Fibroblast of the conjunctiva (primary cell): ENCODE measurements at places on chromosomes 3 and 15.
A peak's percentile ranks its signal among the peaks of the same experiment; 100 is the strongest.

- no peak for DNase-seq
Measured at GRCh38 chr3:136279092-136279491, 29.0 kb downstream of the PCCB start.

- no peak for DNase-seq
Measured at GRCh38 chr3:2771193-2771592, 339.0 kb downstream of the IL5RA start.

DNA sequence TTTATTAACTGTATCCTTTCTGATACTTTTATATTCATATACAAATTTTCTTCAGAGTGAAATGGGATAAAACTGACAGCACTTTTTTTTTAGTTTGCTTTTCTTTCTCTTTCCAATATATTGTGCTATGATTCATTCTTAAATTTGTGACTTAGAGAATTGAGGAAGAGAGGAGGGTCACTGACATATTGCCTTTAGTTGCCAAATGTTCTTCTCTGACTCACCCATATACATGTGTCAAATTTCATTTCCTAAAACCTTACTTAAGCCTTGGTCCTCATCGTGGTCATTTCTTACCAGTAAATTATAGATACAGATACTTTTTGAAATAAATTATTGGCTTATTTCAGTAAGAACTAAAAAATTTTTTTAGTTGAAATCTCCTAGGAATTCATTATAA is 53.9 kb downstream of the CLASP2 start:
- DNase-seq, result peak; percentile 82

- no peak for DNase-seq
Measured at GRCh38 chr3:33582234-33582633, 135.8 kb downstream of the CLASP2 start.

- DNase-seq, result no peak
Measured at GRCh38 chr15:93800805-93801204, 430.6 kb upstream of the MCTP2 start.

DNA sequence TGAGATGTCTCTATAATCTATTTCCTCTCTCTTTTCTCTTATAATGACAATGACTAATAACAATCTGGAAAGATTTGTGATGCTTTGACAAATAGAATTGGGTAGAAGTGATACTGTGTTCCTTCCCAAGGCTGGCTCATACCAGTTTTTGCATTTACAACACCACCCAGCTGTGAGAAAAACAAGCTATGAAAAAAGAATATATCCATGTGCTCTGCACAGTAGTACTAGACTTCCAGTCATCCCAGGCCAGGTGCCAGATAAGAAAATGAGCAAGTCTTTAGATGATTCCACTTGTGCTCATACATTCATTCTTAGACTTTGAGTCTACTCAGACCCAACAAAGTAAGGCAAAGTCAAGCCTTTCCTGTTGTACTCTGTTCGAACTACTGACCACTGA is 350.2 kb upstream of the POU1F1 start:
- no peak for DNase-seq

DNA sequence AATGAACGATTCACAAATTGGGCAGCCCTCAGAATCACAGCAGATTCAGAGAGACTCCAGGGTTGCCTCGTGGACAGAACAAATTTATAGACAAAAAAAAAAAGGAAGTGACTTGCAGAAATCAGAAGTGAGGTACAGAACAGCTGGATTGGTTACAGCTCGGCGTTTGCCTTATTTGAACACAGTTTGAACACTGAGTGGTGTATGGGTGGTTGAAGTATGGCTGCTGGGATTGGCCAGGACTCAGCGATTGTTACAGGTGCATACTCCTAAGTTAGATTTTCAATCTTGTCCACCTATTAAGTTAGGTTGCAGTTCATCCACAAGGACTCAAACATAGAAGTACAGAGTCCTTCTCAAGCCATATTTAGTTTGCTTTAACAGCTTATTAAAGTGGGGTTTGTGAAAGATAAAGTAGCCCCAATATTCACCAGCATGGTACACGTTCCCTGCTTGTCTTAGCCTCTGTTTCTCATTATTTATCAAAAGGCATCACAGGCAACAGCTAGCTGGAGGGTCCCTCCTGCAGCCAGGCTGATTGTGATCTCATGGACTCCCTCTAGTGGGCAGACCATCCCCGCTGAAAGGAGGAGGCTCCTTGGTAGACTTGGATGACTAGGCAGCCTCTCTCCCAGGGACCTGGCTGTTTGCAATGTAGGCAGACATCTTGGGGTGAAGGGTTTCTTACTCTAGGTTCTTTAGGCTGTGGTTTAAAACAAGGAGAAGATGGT is 17.6 kb upstream of the ALDH1L1 start:
- peak; percentile 43 for DNase-seq

- DNase-seq, result no peak
Measured at GRCh38 chr3:101867996-101868395, 18.7 kb downstream of the NFKBIZ start.

DNA sequence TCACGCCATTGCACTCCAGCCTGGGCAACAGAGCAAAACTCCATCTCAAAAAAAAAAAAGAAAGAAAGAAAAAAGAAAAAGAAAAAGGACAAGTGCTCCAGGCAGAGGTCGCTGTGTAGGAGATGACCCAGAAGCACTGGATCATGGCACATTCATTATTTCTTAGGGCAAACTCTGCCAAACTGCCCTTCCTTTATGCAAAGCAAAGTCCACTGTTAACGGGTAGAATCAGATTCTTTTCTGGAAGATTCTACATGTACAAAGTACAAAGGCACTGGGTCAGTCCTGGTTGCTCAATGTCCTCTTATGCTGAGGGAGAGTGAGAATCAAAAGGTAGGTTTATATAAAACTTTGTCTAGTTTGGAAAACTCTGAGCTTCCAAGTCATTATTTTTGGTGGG is 144.9 kb downstream of the FEZF2 start:
- DNase-seq, result no peak

GRCh38 chr3:77227567-77227966 is 187.7 kb downstream of the ROBO2 start:
- DNase-seq, result no peak

GRCh38 chr3:54917862-54918261 is 10.0 kb downstream of the LRTM1 start:
- DNase-seq, result no peak

- no peak for DNase-seq
Measured at GRCh38 chr3:154786724-154787123, 293.4 kb upstream of the MME start.

- no peak for DNase-seq
Measured at GRCh38 chr15:69480932-69481331, 28.3 kb downstream of the RPLP1 start.

GRCh38 chr3:169841171-169841570 is 28.5 kb upstream of the LRRC34 start:
- DNase-seq, result no peak

DNA sequence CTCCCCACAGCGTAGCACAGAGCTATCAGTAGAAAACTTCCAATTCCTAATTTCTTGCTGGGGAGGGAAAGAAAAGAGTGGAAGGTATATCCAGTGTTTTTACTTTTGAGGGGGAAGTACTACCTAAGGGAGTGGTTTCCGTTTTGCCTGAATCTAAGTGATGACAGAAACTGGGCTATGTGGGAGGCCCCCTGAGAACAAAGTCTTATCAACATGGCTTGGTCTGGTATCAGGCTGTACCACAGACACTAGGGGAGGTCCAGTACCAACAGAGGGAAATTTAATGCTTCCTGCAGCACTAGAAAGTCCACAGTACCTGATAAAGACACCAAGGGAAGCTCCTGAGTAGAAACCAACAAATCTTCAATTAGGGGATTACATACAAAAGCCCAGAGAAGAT is 199.2 kb downstream of the IL5RA start:
- no peak for DNase-seq

DNA sequence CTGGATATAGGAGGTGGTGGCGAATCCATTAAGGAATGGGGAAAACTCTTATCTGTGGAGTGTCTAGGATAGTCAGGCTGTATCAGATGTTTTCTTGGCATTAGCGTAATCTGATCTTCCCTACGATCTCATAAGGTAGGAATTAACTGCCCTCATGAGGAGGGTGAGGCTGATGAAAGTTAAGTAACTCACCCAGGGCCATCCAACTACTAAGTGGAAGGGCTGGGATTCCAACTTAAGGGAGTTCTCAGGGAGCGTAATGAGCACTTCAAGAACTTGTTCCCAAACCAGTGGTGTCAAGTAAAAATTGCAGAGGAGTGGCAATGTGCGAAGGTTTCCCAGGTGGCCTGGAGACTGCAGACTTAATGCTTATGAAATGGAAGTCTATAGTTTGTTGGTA is 55.9 kb upstream of the OSBPL11 start:
- no peak for DNase-seq

DNA sequence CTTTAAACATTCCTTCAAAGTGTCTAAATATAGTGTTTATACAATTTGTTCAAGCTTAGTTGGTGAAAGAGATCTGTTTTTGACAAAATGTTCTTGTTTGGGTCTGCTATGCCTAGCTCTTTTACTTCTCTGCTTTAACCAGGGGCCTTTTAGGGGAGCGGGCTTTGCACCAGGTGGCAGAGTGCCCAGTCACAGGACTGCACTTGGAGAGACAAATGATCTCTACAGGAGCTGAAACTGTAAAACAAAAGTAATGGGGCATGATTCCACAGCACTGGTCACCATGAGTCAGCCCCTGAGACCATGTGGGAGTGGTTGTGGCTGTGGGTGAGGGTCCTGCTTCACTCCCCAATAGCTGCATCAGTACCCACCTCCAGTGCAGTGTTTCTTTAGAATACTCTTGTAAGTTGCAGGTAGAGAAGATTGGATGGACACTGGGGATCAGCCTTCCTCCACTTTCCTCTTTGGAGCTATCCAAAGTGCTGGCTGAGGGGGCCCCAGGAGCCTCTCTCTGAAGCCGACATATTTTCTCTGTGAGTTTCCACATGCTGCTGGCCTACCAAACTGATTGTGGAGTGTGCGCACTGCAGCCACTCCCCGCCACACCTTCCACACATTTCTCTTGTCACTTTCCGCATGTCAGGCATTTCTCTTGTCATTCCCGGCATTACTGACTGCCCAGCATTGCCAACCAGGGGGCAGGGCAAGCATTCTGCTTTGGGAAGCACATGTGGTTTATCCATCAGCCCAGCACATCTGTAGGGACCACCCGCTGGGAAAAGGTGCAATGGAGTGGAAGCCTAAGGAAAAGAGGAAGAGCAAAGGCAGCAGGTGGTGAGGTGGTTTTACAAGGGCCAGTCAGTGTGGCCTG is 110.0 kb downstream of the EPHB1 start:
- no peak for DNase-seq

DNA sequence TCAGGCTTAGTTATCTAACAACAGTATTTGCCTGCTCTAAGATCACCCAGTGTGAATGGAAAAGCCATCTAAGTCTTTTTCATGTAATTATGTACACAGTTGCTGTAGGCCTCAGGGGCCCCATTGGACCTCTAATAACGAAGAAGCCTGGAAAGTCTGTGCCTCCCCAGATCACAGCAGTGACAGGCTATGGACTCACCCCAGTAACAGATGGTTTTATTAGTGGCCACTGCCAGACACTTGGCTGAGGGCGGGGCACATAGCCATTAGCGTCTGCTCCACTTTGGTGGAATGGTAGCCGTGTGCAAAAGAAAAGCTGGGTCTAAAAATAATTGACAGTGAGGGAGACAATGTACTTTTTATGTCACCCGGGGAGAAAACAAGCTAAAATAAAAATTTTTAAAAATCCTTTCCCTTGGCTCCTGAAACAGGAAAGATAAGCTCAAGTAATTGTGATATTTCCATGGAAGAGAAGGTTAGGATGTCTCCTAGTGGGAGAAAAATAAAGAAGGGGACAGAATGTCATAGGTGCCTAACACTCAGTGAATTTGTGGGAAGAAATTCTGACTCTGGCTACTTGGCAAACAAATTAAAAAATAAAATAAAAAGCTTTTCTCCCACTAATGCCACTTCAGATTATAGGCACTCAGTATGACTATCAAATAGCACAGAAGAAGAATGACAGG is 44.3 kb upstream of the ZNF385D start:
- no peak for DNase-seq

DNA sequence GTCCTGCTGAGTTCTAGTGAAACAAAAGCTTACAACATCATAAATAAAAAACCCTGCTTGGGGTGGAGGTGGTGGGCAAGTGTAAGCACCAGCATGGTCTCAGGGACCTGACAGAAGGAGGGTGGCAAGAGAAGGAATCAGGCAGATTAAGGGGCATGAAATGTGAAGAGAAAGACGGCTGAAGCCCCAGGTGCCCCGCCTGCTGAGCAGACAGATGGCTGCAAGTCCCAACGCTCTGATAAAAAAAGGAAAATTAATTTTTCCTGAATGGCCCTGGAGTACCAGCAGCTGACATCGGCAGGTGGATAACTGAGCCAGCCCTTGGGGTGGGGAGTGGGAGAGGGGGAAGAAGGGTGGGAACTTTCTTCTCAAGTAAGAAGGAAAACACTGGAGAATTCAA is 137.9 kb downstream of the XXYLT1 start:
- no peak for DNase-seq

DNA sequence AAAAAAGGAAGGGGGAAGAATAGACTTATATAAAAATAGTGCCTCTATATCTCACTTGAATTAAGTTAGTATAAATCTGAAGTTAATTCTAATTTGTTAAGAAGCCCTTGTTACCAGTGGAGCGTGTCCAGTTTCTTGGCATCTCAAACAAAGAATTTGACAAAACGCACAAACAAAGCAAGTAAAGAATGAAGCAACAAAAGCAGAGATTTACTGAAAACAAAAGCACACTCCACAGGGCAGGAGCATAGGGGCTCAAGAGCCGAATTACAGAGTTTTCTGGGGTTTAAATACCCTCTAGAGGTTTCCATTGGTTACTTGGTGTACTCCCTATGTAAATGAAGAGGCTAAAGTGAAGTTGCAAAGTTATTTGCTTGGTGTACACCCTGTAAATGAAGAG is 34.0 kb upstream of the GK5 start:
- no peak for DNase-seq

GRCh38 chr3:126135406-126136076 is 44.8 kb downstream of the ALDH1L1 start:
- DNase-seq, result no peak

- DNase-seq, result no peak
Measured at GRCh38 chr3:53944028-53944427, 52.4 kb upstream of the SELENOK start.

- DNase-seq, result no peak
Measured at GRCh38 chr15:91857772-91858171, 4.3 kb downstream of the SLCO3A1 start.

DNA sequence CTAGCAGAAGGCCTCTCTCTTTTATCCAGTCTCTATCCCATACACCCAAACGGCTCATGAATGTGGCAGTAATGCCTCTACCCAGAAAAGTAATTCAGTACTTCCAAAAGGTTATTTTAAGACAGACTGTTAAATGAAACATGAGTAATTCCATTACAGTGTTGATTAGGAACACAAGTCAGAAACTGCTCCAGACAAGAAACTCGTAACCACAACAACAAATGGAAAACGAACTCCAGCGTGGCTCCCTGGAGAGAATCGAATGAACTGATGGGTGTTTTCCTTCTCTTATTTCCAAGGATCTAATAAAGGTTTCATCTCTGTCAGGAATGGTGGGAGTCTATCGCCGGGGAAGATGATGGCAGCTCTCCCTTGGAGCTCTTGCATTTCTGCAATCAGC is 228.4 kb downstream of the MAGI1 start:
- DNase-seq, result peak; percentile 9
